ENCODE measurements at places on chromosomes 5 and 9.

DNA sequence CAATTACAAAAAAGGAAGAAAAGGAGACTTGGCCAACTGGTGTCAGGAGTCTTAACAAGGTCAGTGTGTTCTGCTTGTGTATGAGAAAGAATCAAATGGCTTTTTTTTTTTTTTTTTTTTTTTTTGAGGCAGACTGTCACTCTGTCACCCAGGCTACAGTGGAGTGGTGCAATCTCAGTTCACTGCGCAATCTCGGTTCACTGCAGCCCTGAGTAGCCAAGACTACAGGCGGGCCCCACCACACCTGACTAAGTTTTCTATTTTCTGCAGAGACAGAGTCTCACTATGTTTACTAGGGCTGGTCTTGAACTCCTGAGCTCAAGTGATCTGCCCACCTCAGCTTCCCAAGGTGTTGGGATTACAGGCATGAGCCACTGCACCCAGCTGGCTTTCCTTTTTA, 3.1 kb upstream of the IL7R start:
- no peak for DNase-seq

- peak; percentile 49 for DNase-seq
Observed at GRCh38 chr9:132114102-132114707, 34.5 kb upstream of the MED27 start.

DNA sequence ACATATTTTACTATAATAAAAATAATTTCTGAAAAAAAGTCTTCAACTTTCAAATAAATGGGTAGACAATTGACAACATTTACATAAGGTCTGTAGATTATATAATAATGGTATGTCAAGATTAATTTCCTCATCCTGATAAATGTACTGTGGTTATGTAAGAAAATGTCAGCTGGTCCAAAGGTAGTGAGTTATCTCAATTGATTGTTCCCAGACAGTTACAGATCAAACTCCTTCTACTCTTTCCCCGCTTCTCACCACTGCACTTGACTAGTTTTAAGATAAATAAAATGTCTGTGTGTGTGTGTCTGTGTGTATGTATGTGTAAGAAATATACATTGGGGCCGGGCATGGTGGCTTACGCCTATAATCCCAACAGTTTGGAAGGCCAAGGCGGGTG, 16.4 kb upstream of the MARCHF6 start:
- no peak for DNase-seq

DNA sequence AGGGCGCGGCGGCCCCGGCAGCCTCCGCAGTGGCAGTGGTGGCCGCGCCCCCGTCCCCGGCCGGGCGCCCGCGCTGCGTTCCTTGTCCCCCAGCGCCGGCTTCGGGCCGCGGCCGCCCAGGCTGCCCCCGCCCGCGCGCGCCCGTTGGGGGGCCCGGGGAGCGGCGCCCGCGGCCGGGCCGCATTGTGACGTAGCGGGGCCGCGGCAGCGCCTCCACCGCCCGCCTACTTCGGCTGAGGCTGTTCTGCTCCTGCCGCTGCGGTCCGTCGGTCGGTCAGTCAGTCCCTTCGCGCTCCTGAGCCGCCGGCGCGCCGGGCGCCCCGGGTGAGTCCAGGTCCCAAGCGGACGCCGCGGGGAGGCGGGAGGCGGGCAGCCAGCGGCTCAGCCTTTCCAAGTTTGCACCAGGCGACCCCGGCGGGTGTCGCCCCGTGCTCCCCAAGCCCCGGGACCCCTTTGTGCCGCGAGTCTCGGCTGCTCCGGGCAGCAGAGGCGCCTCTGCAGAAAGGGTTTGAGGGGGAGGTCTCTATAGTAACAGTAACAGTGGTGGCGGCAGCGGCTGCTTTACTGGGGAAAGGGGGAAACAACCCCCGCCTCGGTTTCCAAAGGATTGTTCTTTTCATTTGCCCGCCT, at the start of gene SNCAIP:
Gene SNCAIP (plus strand): TSS at position 277 of the 630 bp plus-strand sequence. CDS start 78,898 bp downstream, outside the sequence.
- peak; percentile 22 for DNase-seq

DNA sequence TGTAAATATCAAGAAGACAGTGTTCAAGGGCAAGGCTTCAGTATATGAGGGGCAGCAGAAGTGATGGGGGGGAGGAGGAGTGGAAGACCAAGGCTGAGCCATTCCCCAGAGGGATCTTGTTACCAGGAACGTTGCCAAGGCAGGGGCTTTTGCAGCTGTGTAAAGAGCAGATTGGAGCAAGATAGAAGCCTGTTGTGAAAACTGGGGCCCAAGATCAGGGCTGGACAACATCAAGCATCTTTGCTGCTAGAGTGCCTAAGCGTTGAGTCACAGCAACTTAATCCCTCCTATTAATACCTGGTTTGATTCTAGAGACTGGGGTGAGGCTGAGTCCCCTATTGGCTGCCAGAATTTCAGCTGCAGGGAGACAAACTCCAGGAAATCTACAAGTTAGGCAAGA, 18.4 kb upstream of the ERCC6L2 start:
- DNase-seq = no peak

- no peak for DNase-seq
Observed at GRCh38 chr9:34459941-34460340, 1.3 kb downstream of the DNAI1 start.

All from putamen (tissue), 1 donor.